ENCODE measurements at places on chromosomes 1 and 21.

GRCh38 chr1:169874229-169874628, 19.5 kb downstream of the SCYL3 start:
- no peak for DNase-seq

GRCh38 chr1:37730376-37730775, 34.5 kb downstream of the EPHA10 start:
- no peak for DNase-seq

DNA sequence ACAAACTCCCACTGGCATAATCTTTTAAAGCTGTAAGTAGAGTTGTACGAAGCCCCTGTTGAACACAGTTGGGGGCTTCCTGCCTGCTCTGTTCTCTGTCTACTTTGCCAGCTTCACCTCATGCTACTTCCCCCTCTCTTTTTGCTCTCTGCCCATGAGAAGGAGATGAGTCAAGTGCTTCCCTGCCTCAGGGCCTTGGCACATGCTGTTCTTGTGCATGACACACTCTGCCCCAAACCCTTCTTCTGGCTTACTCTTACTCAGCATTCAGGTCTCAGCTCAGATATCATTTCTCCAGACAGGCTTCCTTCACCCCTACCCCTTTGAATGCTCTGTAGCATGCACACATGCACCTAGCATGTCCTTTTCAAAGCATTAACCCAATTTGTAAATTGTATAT, 208.8 kb downstream of the FOXD2 start:
- no peak for DNase-seq

DNA sequence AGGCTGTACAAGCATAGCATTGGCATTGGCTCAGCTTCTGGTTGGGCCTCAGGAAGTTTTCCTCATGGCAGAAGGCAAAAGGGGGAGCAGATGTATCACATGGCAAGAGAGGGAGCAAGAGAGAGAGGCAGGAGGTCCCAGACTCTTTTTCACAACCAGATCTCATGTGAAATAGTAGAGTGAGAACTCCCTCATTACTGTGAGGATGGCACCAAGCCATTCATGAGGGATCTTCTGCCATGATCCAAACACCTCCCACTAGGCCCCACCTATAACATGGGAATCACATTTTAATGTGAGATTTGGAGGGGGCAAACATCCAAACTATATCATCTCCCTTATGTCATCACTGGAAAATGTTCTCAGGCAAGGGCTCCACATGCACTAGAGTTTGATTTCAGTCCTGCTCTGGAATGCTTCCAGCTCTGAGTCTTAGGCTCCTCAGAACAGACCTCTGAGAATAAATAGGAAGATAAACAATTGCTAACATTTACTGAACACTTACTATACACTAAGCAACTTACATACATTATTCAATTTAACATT, 39.4 kb upstream of the VTCN1 start:
- DNase-seq = no peak

DNA sequence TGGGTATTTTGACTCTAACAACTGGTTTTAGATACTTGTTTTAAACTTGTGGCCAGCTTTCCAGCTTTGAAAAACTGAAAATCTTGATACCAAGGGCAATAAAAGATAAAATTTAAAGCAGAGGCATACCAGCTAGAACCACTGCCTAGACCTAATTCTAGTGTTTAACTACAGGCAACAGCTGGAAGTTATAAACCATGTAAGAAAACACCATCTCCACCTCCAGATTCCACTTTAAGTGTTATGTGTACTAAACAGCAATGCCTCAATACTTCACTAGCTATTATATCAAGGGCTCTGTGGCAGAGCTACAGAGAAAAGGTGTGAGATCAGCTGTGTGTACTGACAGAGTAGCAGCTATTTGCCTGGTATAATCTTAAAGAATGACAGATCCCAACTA, 69.5 kb downstream of the LPAR3 start:
- DNase-seq = no peak

DNA sequence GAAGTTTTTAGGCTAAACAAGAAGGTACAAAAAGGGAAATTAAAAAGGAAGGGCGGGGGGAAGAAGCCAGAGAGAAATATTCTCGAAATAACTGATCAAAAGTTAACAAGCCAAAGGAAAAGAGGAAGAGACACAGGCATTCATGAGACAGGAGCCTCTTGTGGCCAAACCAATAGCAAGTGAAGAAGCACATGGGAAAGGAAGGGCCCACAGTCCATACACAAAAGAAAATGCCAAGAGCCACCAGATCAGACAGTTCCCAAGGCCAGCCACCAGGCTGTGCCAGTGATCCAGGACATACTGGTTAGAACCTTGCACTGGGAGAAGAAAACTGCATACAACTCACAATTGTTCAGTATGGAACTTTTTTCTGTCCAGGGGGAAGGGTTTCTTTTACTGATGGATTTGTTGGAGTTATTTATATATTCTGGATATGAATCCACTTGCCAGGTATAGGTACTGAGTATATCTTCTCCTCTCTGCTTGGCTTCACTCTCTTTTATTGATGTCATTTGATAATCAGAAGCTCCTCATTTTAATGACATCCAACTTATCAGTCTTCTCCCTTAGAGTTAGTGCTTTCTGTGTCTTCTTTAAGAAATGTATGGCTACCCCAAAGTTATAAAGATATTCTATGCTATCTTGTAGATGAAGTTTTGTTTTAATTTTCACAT, 76.8 kb downstream of the CD46 start:
- peak; percentile 81 for DNase-seq

- DNase-seq = no peak
These were observed 1.5 kb downstream of the HMCN1 start for GRCh38 chr1:185735701-185736064.

DNA sequence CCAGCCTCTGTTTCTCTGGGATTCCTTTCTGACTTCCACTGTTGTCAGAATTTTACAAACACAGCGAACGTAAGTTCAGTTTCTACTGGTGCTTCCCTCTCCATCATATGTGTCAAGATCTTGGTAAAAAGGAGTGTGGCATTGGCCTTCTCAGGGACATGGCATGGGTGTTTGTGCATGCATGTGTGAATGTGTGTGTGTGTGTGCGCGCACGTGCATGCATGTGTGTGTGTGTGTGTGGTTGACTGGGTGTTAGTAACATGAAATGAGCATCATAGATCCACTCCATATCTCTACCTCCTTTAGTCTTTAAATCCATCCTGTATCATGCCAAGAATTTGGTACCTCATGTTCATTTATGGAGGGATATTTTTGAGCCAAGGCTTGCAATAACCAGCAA, 411.3 kb downstream of the NPHP4 start:
- no peak for DNase-seq

DNA sequence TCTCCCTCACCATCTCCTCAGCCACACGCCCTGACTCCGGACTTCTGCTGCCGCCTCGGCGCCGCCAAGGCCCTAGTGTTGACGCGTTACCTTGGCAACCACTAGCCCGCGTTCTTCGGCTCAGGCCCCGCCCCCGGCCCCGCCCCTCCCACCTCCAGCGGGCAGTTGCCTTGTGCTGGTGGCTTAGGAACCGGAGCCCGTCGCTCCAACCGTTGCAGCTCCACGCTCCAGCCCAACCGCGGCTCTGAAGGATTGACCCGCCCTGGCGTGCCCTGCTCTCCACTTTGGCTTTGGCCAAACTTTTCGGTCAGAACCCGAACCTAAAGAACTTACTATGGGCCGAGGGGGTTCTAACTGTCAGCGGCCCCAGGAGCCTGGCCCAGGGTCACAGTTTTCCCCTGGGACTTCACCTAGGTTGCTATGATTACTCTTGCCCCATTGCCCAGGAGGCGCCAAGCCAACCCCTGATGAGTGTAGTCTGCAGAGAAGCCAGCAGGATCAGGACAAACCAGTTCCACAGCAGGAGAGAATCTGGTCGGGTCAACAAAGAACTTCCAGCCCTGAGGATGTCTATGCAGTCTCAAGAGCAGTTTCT, at the start of gene CFAP45:
CFAP45 (minus strand) TSS at position 80 of the 595 bp plus-strand sequence; CDS start at position 13, 67 bp downstream.
- DNase-seq = peak; percentile 86

DNA sequence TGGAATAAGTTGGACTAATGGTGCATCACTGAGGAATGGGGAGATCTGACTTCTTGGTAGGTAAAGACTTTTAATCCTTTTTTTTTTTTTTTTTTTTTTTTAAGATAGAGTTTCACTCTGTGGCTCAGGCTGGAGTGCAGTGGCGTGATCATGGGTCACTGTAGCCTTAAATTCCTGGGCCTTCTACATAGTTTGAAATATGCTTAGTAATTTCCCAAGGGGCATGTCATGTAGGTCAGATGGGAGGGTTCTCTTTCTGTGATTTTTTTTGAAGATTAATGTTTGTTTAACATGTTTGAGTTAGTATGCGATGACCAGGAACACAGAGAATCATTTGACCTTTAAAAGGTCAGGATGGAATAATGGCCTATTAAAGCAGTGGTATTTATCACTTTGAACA, 129.1 kb downstream of the S1PR1 start:
- no peak for DNase-seq

DNA sequence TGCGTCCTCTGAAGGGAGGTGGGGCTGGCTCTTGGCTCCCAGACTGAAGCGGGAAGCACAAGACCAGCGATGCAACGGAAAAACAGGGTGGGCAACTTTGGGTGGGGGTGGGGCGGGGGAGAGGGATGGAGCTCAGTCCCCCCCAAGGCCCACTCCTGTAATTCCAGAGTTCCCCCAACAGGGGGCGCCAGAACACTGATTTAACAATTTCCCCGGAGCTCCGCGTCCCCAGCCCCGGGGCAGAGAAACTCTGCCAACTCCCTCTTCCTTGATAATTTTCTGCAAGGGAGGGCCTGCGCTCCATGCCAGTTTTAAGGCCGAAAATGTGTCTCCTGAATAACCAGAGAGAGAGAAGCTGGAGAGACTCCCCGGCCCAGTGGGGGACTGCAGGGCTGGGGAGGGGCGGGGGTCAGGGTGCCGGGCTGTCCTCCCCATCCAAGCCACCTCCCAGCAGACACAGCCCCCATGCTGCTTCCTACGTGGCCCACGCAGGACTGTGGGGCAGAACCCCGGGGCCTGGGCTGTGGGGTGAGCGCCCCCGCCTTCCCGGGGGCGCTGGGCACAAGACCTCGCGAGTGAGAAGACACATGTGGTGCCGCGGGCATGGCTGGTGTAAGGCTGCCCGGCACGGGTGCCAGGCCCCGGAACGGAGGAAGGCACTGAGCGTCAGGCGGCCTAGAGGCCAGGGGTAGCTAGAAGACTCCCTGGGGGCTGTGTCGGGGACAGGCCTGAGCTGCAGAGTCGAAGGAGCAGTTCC, 51.4 kb downstream of the KIF21B start:
- DNase-seq = peak; percentile 62

GRCh38 chr1:118773656-118774055, 214.5 kb downstream of the TBX15 start:
- no peak for DNase-seq

GRCh38 chr1:57989877-57990276, 556.6 kb downstream of the OMA1 start:
- DNase-seq = no peak

GRCh38 chr1:208748387-208749165, 504.4 kb upstream of the PLXNA2 start:
- DNase-seq = no peak

GRCh38 chr1:46948629-46949416, 7.5 kb upstream of the CYP4A11 start:
- DNase-seq = no peak
